ENCODE measurements at places on chromosomes 5 and 9.

DNA sequence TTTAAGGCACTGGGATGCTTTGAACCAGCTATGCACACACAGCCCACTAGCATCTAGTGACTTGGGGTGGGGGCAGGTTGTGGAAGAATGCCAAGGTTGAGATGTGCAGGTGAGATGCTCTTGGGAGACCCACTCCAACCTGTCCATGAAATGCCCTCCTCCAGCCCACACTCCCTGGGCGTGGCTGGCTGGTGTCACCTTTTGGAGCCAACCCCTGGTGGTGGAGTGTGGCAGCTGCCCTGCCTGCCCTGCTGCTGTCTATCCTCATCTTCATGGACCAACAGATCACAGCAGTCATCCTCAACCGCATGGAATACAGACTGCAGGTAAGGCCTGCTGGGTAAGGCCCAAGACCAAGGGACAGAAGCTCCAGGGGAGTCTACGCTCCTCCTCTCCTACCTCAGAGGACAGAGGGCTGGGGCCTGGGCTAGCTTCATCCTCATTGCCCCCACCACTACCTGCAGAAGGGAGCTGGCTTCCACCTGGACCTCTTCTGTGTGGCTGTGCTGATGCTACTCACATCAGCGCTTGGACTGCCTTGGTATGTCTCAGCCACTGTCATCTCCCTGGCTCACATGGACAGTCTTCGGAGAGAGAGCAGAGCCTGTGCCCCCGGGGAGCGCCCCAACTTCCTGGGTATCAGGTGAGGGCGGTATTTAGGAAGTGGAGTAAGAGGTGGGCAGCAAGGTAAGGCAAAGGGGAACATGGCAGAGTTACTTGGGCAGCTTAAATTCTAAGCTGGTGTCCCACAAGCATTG, 7.4 kb downstream of the SLC4A9 start:
- H3K4me3 ChIP-seq: no peak overlapping the region
- no peaks in the 10 kb centered on the region for H3K27me3 ChIP-seq
- peaks cover 5% of the 10 kb centered on the region for H3K4me1 ChIP-seq

DNA sequence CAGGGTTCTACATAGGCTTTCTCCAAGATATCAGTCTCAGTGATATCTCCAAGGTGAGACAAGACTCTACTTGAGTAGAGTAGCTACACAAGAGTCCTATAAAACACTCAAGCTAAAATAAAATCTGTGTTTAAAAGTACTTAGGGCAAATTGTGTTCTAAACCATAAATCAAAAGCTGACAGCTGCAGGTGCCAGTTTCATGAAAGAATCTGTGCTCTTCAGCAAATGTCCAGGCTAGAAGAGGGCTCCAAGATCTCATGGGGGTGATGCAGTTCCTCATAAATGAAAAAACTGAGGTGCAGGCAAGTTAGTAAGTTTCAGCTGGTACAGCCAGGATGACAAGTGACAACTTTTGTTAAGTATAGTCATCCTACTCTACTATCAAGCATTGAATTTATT, 142.8 kb upstream of the TNPO1 start:
- no peak overlapping the region for H3K27ac ChIP-seq
- no peaks in the 10 kb centered on the region for H3K4me1 ChIP-seq
- H3K27me3 ChIP-seq: no peaks in the 10 kb centered on the region
- H3K36me3 ChIP-seq: no peaks in the 10 kb centered on the region

DNA sequence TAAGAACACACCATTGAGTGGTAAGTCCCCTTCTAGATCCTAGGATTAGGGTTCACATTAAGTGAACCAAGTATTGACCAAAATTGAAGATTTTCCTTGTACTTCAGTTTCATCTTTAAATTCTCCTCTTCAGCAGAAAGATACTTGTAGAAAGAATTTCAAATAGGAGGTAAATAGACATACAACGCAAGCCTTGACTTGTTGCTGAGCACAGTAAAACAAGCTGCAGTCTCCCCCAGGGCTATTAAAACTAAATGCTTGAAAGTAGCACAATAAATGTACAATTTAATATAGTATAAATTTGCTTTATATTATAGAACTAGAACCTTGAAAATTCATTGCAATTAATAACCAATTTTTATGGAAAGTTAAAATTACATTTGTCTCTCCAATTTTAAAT, 170.1 kb upstream of the TARS1 start:
- DNase-seq: no peak
- no peak overlapping the region for H3K4me3 ChIP-seq
- H3K36me3 ChIP-seq: no peaks in the 10 kb centered on the region
- no peaks in the 10 kb centered on the region for H3K27me3 ChIP-seq
- H3K27ac ChIP-seq: no peak overlapping the region
- no peaks in the 10 kb centered on the region for H3K4me1 ChIP-seq

DNA sequence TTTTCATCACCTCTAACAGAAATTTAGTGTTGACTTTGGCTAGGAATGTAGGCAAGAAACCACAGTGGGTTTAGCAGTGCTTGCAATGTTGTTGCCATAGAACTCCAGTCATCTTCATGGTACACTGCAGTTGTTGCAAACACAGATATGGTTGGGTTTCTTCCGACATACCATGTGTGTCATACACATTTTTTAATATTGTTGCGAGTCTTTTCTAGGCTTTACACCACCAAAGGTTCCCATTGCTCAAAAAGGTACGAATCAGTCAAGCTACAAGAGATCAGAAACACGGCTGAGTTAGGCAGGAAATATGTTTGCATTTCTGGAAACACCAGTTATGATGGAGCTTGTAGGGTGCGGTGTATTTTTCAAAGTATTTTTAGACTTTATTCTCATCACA, 172.4 kb downstream of the SYK start:
- no peak for DNase-seq
- no peak overlapping the region for H3K4me3 ChIP-seq
- no peaks in the 10 kb centered on the region for H3K27me3 ChIP-seq
- H3K4me1 ChIP-seq: no peaks in the 10 kb centered on the region
- no peak overlapping the region for H3K27ac ChIP-seq

DNA sequence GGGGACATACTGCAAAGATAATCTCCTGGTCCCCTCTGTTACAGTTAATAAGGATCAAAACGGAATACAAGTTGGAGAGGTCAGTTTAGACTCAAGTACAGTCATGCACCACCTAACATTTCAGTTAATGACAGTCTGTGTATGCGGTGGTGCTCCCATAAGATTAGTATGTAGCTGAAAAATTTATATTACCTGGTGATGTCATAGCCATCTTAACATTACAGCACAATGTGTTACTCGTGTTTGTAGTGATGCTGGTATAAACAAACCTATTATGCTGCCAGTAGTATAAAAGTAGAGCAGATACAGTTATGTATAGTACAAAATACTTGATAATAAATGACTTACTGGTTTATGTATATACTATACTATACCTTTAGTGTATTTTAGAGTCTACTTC, 207.9 kb downstream of the GDNF start:
- H3K27ac ChIP-seq: no peak overlapping the region
- no peak overlapping the region for H3K4me3 ChIP-seq
- no peak for DNase-seq
- H3K27me3 ChIP-seq: no peaks in the 10 kb centered on the region
- no peaks in the 10 kb centered on the region for H3K4me1 ChIP-seq

DNA sequence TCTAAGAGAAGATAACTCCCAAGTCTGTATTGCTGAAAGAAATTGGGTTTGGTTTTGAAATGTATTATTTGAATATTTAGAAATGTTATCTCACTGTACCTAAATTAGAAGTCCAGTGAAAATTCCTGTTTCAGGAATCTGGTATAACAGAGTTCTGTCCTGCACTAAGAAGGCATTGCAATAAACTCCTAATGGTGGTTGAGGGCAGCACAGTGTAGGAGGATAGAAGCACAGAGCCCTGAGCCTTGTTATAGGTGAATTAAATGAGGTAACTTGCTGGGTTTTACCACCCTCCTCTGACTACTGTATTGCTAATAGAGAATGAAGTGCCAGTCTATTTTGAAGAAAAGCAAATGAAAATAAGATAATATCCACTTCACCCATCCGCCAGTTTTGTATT, 143.4 kb downstream of the CD180 start:
- H3K36me3 ChIP-seq: no peaks in the 10 kb centered on the region
- no peak for DNase-seq
- no peaks in the 10 kb centered on the region for H3K27me3 ChIP-seq
- no peak overlapping the region for H3K4me3 ChIP-seq
- H3K27ac ChIP-seq: no peak overlapping the region

DNA sequence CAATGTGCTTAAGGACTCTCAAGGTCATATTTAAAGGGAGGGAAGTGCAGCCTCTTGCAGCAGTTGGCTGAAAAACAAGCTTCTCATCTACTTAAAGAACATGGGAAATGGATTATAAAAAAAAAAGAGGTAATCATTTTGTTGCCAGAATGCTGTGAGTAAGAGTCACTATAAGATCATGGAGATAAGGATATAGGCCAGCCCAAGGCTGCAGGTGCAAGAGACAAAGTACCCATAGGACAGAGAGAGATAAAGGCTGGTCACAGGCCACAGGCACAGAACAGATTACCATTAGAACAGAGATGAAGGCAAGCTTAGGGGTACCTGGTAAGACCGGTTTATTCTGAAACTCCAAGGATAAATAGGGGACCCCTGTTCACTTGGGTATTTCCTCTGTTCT, 70.5 kb downstream of the CDKN2A start:
- H3K36me3 ChIP-seq: no peaks in the 10 kb centered on the region
- H3K27ac ChIP-seq: no peak overlapping the region
- no peaks in the 10 kb centered on the region for H3K4me1 ChIP-seq
- H3K27me3 ChIP-seq: no peaks in the 10 kb centered on the region
- no peak for DNase-seq
- no peak overlapping the region for H3K4me3 ChIP-seq

- no peak for DNase-seq
- no peaks in the 10 kb centered on the region for H3K27me3 ChIP-seq
- no peak overlapping the region for H3K27ac ChIP-seq
- H3K36me3 ChIP-seq: no peaks in the 10 kb centered on the region
- H3K4me1 ChIP-seq: no peaks in the 10 kb centered on the region
Measured at GRCh38 chr9:107932046-107932445, 442.5 kb upstream of the KLF4 start.

DNA sequence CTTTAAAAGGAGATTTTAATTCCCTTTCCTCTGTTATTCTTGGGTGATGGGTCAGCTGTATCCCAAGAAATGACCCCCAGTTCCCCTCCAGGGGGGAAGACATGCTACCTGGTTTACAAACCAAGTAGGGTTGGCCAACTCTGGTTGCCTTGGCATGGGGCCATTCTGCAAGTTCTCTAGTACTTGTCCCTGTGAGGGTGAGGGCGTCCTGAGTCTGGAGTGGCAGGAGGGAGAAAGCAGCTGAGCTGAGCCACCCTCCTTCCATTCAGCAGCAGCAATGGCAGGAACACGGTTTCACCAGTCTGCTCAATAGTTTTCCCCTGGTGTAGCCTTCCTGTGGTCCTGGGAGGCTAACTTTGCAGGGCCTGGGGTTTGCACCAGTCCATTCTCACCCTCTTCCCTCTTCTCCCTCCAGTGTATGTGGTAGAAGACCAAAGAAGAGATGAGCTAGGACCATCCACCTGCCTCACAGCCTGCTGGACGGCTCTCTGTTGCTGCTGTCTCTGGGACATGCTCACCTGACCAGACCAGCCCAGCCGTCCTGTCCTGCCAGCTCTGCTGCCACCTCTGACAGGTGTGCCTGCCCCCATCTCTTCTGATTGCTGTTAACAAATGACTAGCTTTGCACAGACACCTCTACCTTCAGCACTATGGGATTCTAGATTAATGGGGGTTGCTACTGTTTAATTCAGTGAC, 59.9 kb downstream of the PFDN1 start:
- no peak overlapping the region for H3K4me3 ChIP-seq
- DNase-seq: no peak
- no peaks in the 10 kb centered on the region for H3K27me3 ChIP-seq
- H3K36me3 ChIP-seq: no peaks in the 10 kb centered on the region
- H3K27ac ChIP-seq: no peak overlapping the region

DNA sequence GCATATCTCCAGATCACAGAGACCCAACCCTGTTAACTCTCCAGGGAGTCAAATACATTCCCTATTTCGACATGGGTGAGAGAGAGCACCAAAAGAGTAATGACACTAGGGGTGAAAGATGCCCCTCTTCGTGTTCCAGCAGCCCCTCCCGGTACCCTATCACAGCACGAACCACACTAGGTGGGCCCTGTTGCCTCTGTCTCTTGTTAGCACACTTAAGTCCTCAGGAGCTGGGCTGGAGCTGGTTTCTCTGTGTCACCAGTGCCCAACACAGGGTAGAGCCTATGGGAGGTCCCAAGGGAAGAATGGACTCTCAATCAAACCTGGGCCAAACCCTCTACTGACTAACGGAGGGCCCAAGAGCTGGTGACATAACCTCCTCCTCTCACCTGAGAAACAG, 1.2 kb downstream of the CDK20 start:
- DNase-seq: no peak
- no peaks in the 10 kb centered on the region for H3K4me1 ChIP-seq
- no peak overlapping the region for H3K4me3 ChIP-seq

- H3K4me3 ChIP-seq: no peak overlapping the region
- no peaks in the 10 kb centered on the region for H3K36me3 ChIP-seq
- no peaks in the 10 kb centered on the region for H3K27me3 ChIP-seq
- no peak for DNase-seq
- H3K4me1 ChIP-seq: no peaks in the 10 kb centered on the region
Measured at GRCh38 chr5:95641741-95642220, 4.8 kb upstream of the RFESD start.

DNA sequence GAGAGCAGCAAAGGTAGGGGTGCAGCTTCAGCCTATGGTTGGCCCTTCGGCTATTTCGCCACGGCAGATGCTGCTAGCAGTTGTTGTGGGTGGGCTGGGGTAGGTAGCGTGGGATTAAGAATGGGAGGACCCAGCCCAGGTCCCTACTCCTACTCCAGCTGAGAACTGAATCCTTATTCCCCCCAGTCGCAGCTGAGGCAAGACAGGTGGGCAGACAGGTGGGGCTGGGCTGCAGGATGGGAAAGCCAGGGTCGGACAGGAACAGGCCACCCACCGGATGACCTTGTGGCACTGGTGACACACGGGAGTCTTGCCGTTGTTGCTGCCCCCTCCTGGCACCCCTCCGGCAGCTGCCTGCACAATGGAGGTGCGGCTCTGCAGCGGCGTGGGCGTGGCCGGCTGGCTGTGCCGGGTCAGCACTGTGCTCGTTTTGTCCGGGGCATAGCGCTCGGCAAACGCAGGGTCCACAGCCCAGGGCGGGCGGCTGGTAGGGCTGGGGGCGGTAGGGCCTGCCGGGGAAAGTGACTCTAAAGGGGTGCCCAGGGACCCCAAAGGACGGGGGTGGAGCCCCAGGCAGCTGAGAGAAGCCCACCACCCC, 8.2 kb downstream of the PDLIM7 start:
- H3K4me1 ChIP-seq: peaks cover 5% of the 10 kb centered on the region
- no peak overlapping the region for H3K4me3 ChIP-seq
- no peaks in the 10 kb centered on the region for H3K27me3 ChIP-seq
- H3K27ac ChIP-seq: no peak overlapping the region
- DNase-seq: peak; percentile 62
- H3K36me3 ChIP-seq: no peaks in the 10 kb centered on the region

Measured in colonic mucosa (tissue), 4 donors.